Naive thymus-derived CD8-positive, alpha-beta T cell (primary cell): ENCODE measurements at places on chromosomes 6 and 20. TPM values are rescaled to one million over a fixed set of nuclear protein-coding genes. Genes with fewer than 3 reads are reported as not detected.

GRCh38 chr6:117558818-117559217 lies 43.5 kb downstream of the GOPC start:
- DNase-seq: no peak

Gene NKAIN4
- polyA plus RNA-seq: not detected

- DNase-seq: no peak
These were observed 167.9 kb upstream of the MYLIP start for GRCh38 chr6:15960740-15961634.

GRCh38 chr6:164069350-164069990 lies 655.0 kb downstream of the QKI start:
- DNase-seq: no peak

Gene C6orf47
- 36.7 TPM for polyA plus RNA-seq
